Activated T-helper 1 cell treated with anti-CD3 and anti-CD28 coated beads, Interleukin-12 subunit alpha, Interleukin-12 subunit beta, Interleukin-2, Interleukin-4 antibody, amounts not matched to agents 30 ng/mL and 10 ng/mL and 1 ng/mL, durations not matched to agents 14 hours and 24 hours and 36 hours (primary cell): ENCODE measurements at places on chromosomes 5 and 9. TPM values are rescaled to one million over a fixed set of nuclear protein-coding genes. Genes with fewer than 3 reads are reported as not detected.

GRCh38 chr5:141657404-141657803, 6.2 kb upstream of the FCHSD1 start:
- no peak overlapping the region for H3K4me3 ChIP-seq
- no peak overlapping the region for H3K27ac ChIP-seq
- no peaks in the 10 kb centered on the region for H3K27me3 ChIP-seq
- no peak for DNase-seq
- H3K36me3 ChIP-seq, result peaks cover 5% of the 10 kb centered on the region

- no peaks in the 10 kb centered on the region for H3K36me3 ChIP-seq
- H3K27me3 ChIP-seq, result peaks cover 3% of the 10 kb centered on the region
- H3K4me1 ChIP-seq, result peaks cover 18% of the 10 kb centered on the region
Measured at GRCh38 chr5:65862384-65862783, 64.0 kb upstream of the ERBIN start.

DNA sequence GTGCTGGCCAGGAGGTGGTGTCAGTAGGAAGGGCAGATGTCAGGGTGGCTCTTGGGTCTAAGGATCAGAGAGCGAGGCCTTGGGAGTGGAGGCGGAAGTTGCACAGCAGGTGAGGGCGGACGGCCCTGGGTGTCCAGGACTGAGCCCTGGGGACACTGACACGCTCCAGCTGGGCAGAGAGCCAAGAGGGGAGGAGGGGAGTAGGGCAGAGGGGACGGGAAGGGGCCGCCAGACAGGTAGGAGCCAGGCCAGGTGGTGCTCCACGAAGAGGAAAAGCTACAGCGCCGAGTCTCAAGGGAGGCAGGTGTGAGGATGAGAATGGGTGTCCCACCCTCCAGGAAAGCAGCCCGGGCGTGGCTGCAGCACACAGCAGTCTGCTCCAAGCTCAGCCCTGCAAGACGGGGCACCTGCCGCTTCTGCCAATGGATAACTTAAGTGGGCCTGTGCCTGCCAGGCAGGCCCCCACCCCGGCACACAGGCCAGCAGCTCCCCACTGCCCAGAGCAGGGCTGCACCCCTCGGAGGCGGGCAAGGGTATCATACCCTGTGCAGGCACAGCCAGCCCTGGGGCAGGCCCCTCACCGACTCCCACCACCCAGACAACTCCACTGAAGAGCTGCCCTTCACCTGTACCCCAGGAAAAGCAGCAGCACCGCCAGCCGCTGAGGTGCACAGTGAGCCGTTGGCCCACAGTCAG, 4.9 kb downstream of the TPRN start:
- H3K4me3 ChIP-seq, result peak overlapping the region; percentile 26
- H3K36me3 ChIP-seq, result peaks cover 2% of the 10 kb centered on the region
- no peak for DNase-seq

DNA sequence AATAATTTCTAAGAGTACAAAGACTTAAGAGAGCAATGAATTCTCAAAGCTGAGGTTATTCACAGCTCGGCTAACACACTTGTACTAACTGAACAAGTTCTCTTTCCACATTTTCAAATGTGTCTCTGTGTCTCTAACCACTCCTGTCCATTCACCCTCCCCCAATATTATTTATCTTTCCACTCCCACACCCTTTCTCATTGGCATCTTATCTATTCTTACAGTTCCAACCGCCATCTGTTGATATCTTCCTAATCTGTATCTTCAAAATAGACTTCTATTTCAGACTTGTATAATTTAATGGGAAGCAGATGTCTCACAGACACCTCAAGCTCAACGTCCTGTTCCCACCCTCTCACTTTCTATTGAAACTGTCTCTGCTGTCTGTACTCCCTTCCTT, 205.9 kb downstream of the ANXA1 start:
- no peak overlapping the region for H3K27ac ChIP-seq
- no peaks in the 10 kb centered on the region for H3K27me3 ChIP-seq
- H3K36me3 ChIP-seq, result no peaks in the 10 kb centered on the region
- DNase-seq, result no peak
- H3K4me1 ChIP-seq, result no peaks in the 10 kb centered on the region

DNA sequence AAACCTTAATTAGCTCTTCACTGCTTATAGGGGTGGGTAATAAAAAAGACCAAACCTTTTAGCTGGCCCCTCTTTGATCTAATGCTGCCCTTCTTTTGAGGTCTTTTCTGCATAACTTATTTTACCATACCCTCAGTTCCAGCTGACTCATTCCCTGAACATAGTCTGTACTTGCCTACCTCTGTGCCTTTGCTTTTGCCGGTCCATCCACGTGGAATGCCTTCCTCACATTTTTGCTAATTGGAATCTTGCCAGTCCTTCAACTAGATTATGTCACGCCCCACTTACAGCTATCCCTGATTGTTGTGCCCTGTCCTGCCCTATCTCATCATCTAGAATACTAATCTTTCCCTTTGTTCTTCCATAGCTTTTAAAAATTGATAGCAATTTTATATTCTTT, 44.2 kb downstream of the FAF2 start:
- no peak overlapping the region for H3K4me3 ChIP-seq
- H3K36me3 ChIP-seq, result peaks cover 63% of the 10 kb centered on the region
- DNase-seq, result no peak
- peaks cover 13% of the 10 kb centered on the region for H3K4me1 ChIP-seq
- H3K27ac ChIP-seq, result no peak overlapping the region
- H3K27me3 ChIP-seq, result no peaks in the 10 kb centered on the region

DNA sequence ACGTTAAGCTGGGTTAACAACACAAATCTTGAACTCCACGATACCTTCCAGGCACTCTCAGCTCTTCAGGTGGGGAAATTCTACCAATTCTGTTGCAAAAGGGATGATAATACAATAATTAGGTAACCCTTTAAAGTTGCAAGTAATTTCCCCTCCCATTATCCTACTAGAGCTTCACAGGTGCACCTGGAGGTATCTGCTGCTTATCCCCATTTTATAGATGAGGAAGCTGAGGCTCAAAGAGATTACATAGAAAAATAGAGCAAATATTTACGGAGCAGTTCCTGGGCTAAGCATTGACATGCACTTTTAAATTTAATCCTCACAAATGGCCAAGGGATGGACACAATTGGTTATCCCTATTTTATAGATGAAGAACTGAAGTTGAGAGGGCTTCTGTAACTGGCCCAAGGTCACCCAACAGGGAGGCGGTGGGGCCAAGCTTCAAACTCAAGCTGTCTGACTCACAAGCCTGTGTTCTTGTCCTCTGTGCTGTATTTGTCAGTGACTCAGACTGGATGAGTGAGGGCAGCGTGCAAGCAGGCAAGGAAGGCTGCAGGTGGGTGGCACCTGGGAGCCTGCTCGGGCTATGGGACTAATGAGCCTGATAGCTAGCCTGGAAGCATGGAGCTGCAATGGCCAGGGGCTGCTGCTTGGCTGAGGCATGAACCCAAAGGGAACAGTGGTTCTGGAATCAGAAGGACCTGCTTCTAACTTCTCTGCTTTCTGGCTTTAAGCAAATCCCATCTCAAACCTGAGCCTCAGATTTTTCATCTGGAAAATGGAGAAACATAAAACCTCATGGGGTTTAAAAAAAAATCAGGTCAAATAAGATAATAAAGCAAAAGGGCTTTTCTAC, 105.5 kb downstream of the PDE6A start:
- H3K36me3 ChIP-seq, result peaks cover 3% of the 10 kb centered on the region
- no peak overlapping the region for H3K4me3 ChIP-seq
- H3K27ac ChIP-seq, result no peak overlapping the region
- H3K27me3 ChIP-seq, result no peaks in the 10 kb centered on the region
- no peaks in the 10 kb centered on the region for H3K4me1 ChIP-seq

DNA sequence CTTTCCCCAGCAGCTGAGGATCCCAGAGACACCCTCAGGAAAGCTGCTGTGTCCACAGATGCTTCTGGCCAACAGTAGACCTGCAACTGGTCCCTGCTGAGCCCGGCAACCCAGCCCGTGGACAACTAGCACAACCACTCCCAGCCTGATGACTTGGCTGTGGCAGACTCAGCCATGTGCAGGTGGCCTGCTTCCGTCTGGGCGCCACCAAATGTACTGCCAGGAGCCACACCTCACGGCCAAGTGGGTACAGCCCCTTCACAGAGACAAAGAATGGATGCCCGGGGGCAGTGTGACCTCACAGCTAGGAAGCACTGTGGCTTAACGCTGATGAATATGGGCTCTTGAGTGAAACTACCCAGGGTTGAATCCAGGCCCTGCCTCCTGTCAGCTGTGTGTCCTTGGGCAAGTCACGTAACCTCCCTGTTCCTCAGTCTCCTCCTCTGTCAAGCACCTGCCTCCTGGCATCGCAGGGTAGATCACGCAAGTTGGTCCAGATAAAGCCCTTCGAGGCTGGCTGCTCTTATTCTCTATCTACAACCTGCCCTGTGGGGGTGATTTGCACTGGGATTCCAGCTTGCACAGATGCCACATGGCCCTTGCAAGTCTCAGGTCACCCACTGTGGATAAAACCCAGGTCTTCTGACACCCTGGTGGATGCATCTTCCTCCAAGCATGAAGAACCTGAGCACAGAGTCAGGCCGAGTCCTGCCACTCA, 225.0 kb downstream of the PBX3 start:
- H3K4me3 ChIP-seq, result no peak overlapping the region
- H3K27me3 ChIP-seq, result peaks cover 2% of the 10 kb centered on the region
- no peak overlapping the region for H3K27ac ChIP-seq
- DNase-seq, result no peak
- no peaks in the 10 kb centered on the region for H3K4me1 ChIP-seq
- no peaks in the 10 kb centered on the region for H3K36me3 ChIP-seq

DNA sequence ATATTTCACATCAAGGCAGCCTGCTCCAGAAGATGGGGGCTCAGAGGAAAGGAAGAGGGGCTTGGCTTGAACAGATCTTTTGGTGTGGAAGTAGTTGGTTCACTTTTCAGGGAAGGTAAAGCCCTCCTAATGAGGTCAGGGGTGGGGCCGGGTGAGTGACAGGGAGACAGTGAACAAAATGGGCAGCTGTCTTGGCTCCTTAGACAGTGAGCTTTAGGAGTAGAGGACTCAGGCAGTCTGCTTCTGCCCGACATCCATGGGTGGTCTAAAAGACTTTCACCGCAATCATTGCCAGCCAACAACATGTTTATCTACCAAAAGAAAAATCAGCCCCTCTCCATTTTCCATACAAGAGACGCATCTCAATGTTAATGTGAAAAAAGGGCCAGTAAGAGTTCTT, 241.0 kb downstream of the EBF1 start:
- DNase-seq, result no peak
- peaks cover 13% of the 10 kb centered on the region for H3K4me1 ChIP-seq
- peaks cover 2% of the 10 kb centered on the region for H3K36me3 ChIP-seq
- H3K27me3 ChIP-seq, result peaks cover 10% of the 10 kb centered on the region

DNA sequence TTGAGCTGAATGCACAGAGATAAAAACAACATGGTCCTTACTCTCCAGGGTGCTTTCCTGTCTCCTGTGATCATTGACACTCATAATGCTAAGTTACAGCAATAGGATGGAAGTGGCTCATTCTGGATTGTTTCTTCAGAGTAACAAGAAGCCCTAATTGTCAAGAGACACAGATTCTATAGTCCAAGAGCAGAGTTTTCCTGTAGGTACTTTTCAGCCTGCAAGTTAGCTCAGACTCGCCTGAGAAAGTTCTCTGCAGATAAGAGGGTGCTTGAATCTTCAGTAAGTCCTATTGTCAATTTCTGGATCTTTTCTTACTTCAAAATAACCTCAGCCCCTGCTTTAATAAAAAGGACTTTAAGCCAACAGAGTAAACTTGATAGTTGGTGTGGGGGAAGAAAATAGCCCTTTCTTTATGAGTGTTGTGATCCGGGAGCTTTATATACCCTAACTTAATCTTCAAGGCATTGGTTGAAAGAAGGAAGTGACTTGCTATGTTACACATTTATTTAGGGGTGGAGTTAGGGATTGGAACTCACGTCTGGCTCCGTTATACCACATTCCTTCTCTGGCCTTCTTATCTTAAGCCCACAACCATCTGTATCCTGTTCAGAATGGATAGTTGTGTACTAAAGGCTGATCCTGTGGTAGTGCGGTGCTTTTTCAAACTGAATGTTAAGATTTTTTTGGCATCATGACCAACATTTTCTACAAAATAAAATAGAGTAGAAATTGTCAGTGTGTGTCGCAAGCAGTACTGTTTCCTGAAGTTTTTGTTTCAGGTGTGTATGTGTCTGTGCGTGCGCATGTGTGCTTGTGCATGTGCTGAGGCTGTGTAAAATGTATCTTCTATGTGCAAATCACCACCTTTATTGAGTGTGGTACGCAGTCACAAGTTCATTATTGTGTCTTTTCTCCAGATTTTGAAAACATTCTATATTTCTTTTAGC, 173.9 kb downstream of the WDR70 start:
- no peak overlapping the region for H3K4me3 ChIP-seq
- DNase-seq, result no peak
- no peaks in the 10 kb centered on the region for H3K27me3 ChIP-seq
- H3K4me1 ChIP-seq, result no peaks in the 10 kb centered on the region
- peaks cover 1% of the 10 kb centered on the region for H3K36me3 ChIP-seq

DNA sequence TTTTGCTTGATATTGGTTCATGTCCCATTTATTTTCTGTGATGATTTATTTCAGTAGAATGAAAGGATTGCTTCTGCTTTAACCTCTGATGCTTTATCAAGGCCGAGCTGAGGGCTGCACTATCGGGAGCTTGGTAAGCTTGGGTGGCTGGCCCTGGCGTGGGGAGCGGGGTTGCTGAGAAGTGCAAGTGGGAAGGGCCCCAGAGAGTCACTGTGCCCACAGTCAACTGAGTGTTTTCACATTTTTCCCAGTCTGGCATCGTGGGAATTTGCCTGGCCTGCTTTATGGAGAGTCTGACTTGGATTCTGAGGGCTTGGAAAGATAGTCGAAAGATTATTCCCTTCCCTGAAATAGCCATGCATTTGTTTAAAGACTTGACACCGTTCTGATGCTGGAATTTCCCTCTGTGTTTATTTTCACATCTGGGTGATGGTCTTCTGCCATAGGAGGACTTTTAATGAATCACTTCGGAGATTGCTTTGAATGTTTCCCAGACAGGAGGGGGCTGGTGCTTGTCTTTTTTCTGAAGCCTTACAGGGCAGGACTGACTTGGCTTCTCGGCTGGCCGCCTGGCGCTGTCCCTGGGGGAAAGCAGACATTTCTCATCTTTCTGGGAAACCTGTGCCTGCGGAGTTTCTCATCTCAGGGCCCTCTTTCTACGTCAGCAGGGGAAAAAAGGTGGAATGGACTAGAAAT, 139.0 kb downstream of the BOD1 start:
- H3K27ac ChIP-seq, result no peak overlapping the region
- no peaks in the 10 kb centered on the region for H3K27me3 ChIP-seq
- no peaks in the 10 kb centered on the region for H3K4me1 ChIP-seq
- DNase-seq, result no peak

Gene C5orf58
- total RNA-seq, result not detected in 2 replicates

Gene KCNIP1
- total RNA-seq, result not detected in 2 replicates

Gene RANBP17
- not detected in 2 replicates for total RNA-seq

Gene OR13C4
- not detected in 2 replicates for total RNA-seq

Gene ANKRD34B
- not detected in 2 replicates for total RNA-seq

Gene TLR4
- not detected in 2 replicates for total RNA-seq

Gene SLC45A2
- 0.18 TPM in 1 of 2 replicates, not detected in the other for total RNA-seq

Gene MEIKIN
- total RNA-seq, result not detected in 2 replicates
